ENCODE measurements at places on chromosomes 6 and 20.

DNA sequence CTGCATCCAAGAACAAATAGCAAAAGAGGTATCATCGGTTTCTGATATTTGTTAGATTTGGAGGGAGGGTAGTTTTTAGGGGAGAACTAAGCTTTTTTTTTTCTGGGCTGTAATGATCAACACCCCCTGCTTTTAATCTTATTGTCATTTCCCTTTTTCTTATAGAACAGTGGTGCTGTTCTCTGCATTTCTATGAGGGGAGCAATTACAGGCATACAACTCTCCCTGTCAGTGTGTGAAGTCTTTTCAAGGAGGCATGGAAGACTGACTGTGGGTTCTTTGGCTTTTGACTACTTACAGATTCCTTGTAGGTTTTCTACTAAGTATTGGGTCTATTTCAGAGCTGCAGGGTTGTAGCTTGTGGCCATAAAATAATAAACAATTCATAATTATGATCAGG is 632.3 kb downstream of the TFAP2B start:
- no peak for DNase-seq

DNA sequence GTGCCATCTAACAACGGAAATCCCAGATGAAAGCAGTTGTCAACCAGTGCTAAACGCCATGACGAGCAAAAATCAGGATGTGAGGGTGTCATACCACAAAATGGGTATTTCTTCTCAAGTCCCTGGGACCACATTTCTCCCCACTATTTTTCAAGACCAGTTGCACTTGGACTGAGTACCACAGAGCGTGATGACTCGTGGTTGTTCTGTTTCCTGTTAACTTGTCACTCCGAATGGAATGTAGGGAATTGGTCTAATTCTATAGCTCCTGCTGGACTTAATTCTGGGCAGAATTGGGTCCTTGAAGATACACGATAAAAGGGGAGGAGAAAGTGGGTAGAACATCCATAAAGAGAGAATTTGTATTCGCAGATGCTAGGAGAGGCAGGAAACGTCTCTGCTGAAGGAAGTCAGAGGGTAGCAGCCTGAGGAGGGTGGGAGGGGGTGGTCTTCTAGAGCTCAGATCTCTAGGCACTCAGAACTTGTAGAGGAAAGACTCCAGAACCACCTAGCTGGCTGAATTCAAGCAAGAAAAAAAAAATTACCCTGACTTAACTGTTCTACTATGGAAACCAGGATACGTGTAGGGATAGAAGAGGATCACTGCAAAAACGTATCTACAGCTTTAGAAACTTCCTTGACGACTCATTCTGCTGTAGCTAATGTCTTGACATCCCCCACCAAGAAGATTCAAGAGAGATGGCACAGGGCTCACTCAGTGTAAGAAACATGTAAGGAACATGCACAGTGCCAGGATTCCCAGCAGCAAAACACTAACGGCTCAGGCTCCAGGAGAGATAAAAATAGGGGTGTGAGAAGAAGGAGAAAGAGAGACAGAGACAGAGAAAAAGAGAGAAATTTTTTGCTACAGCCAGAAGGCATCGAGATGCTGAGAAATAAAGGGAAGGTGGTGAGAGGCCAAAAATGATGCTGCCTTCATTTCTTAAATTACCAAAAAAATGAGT is 494.7 kb downstream of the CD83 start:
- DNase-seq, result no peak

DNA sequence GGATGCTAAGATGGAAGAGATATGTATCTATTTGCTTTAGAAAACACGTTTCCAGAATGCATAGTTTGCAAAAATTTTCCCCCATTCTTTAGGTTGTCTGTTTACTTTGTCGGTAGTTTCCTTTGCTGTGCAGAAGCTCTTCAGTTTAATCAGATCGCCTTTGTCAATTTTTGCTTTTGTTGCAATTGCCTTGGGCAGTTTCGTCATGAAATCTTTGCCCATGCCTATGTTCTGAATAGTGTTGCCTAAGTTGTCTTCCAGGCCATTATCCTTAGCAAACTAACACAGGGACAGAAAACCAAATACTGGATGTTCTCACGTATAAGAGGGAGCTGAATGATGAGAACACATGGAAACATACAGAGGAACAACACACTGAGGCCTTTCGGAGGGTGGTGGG is 454.2 kb upstream of the SLC35B3 start:
- no peak for DNase-seq

DNA sequence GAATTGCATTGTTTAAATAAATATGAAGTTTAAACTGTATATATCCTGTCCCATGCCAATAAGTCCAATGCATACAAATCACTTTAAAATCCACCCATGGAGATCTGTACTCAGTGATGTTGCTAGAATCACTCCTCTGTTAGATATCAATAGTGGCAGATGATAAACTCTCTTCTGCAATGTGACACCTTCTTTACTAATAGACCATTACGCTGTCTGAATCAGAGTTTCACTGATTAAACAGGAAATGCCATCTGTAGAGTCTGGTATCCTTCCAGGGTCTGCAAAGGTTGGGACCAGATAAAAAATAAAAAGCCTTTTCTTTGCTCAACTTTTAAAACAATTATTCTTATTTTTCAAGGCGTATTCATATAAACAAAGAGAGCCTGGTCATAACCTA is 134.5 kb downstream of the EDN3 start:
- DNase-seq, result no peak

DNA sequence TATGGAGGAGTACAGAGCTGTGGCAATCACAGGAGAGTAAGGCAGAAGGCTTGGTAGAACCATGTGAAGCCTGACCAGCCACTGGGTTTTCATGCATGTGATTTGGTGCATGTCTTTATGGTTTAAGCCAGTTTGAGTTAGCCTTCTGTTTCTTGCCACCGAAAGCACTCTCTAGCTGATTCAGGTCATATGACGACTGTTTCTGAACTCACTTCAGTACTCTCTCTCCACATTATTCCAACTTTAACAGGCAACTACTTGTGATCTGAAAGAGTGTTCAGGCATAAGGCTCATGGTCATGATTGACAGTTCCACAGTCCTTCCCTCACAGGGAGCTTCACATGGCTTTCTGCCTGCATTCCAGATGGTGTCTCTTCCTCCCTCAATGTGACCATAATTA is 63.3 kb upstream of the TAB2 start:
- DNase-seq, result no peak

DNA sequence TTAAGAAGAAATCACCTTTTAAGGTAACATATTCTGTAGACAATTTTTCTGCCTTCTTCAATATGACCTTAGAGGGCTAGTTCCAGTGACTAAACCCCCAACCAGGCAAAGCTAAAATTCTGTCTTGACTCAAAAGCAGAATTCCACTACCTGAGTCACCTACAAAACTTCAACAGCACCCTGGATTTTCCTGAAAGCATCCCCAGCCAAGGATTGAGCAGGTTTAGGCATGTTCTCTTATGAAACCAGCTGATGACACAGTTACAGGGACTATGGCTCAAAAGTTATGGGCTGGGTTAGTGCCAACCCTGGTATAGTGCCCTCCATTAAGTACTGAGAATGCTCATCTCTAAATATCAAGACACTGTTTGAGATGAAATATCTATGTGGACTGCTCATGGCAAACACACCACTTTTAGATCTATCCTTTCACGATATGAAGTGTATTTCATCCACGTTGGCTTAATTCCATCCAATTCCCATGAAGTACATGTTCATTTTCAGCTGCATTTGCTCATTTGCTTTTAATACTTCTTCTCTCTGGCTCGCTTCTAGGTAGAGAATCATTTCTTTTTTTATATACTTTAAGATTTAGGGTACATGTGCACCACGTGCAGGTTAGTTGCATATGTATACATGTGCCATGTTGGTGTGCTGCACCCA is 53.6 kb upstream of the TNFAIP3 start:
- DNase-seq, result no peak

GRCh38 chr6:73525546-73526330 is 4.9 kb upstream of the EEF1A1 start:
- no peak for DNase-seq
